ENCODE measurements at places on chromosomes 5 and 9.
A peak's percentile ranks its signal among the peaks of the same experiment; 100 is the strongest.

GRCh38 chr5:90325093-90325492 is 84.5 kb downstream of the CETN3 start:
- no peak for DNase-seq

DNA sequence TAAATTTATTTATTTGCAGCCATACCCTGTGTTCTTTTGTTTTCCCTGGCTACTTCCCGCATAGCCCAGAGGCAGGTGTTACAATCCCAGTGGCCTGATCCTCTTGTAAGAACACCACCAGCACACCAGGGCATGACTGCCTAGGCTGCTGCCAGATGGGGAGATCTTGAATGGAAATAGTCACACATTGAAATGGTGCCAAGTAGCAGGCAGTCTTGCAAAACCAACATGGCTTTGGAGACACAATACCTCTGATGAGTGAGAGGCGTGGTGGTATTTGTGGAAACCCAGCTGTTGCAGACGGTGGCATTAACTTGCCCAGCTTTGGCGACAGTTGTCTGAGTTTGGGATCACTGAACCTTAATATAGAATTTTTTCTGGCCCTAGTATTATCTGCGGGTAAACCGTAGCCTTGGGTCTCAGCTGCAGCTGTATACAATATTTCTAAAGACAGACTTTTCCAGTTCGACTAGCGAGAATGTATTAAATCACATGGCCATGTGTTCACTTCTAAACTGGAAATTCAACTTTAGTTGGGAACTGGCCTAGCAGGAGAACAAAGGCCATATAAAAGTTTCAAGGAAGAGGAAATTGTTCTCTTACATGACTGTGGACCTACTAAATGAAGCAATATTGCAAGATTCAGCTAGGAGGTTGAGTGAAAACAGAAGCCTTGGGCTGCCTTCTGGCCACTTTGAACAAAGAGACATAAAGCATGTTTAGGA is 277.0 kb downstream of the SMARCA2 start:
- DNase-seq: no peak

DNA sequence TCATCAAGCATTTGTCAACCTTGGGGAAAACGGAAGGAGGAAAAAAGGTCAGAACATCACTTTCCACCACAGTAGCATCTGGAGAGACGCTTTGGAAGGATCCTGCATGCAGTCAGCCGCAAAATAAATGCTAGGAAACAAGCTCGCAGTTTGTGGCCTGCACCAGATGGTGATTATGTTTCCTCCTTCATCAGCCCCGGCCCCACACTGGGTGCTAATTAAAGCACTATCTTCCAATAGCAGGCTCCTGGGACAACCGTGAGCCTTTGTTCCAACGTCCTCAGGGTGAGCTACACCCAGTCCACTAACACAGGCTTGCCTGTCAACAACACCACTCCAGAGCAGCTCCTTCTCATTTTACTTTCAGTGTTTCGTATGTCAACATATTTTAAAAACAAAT is 64.0 kb downstream of the RNF130 start:
- DNase-seq: no peak

DNA sequence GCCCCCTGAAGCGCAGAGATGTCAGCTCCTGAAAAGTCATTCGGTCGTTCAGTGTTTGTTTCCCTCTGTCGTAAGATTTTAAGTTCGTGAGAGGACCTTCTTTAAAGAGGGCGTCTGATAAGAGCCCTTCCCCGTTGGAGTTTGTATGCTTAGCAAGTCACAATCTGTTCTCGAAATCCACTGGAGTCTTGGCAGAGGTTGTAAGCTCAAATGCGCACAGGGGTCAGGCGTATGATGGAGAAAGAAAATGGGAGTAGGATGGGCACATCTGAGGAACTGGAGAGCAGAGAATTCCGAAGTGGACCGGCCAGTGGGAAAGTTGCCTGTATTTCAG is 710 bp downstream of the HSD17B4 start:
- DNase-seq: peak; percentile 5

DNA sequence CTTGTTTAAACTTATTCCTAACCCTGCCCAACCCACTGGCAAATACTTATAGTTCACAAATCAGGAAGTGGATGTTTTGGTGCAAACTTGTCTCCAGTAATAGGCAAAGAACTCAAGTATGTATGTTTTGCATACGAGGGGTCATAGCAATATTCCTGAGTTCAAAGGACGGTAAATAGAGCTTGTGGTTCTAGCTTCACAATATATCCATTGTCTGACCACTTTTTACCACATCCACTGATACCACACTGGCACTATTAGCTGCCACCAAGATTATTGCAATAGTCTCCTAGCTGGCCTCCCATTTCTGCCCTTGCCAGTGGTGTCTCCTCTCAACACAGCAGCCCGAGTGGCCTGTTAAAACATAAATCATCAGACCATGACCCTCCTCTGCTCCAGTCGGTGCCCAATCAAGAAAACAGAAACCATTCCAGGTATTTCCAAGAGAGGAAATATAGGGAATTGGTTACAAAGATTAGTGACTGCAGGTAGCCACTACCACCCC is 17.0 kb downstream of the GRXCR2 start:
- no peak for DNase-seq

GRCh38 chr9:87725900-87726709 is at the start of gene CTSL:
Gene CTSL, plus strand, starts transcription at chr9:87726119. Its CDS starts 1,485 bp downstream, at chr9:87727604.
- DNase-seq: peak; percentile 70

GRCh38 chr9:96382175-96382574 is 1.3 kb downstream of the SLC35D2 start:
- no peak for DNase-seq

DNA sequence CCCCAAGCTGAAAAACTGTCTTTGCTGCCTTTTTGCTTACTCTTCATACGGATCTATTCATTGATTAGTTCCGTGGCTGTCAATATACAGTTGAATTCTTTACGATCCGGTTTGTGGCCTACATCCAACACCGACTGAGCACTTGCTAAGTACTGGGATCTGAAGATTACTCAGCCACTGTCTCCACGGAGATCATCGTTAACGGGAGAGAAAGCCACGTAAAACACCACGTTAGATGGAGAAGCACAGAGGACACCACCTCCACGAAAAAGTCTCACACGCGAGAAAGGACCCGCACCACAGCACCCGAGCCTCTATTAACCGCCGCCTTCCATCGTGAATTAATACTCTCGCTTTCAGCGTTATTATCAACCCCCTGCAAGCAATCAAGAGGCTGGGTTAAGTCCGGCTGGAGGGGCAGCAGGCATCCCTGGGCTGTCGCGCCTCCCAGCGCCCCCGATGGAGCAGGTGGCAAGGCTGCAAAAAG is 650 bp downstream of the ELP1 start:
- peak; percentile 4 for DNase-seq

GRCh38 chr9:108837530-108837929 is 18.3 kb downstream of the ACTL7B start:
- DNase-seq: no peak

GRCh38 chr9:77375956-77376532 is 198.7 kb downstream of the VPS13A start:
- DNase-seq: peak; percentile 30

DNA sequence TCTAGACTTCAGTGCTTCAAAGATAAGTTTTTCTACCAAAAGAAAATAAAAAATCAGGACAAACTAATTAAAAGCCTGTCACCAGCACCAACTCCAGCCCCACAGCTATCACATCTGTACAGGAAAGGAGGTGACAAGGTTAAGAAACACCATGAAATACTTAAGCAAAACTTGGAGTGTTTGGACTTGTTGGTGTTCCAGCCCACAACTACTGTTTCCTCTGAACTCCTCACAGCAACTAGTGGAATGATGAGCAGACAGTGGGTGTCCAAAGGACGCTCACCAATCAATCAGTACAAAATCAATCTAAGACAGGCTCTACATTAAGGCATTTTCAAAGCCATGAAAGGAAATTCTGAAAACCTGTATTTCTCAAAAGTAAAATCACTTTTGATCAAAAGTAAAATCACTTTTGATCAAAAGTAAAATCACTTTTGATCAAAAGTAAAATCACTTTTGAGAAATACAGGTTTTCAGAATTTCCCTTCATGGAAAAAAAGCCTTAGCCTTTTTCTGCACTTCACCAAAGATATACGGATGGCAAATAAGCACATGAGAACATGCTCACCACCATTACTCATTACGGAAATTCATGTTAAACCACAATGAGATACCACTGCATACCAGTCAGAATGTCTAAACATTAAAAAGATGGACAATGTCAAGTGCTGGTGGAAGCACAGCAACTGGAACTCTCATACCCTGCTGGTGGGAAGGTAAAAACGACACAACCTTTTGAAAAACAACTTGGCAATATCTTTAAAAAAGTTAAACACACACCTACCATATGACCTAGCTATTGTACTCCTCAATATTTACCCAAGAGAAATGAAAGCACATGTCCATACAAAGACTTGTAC is 79.7 kb downstream of the MED27 start:
- peak; percentile 73 for DNase-seq

DNA sequence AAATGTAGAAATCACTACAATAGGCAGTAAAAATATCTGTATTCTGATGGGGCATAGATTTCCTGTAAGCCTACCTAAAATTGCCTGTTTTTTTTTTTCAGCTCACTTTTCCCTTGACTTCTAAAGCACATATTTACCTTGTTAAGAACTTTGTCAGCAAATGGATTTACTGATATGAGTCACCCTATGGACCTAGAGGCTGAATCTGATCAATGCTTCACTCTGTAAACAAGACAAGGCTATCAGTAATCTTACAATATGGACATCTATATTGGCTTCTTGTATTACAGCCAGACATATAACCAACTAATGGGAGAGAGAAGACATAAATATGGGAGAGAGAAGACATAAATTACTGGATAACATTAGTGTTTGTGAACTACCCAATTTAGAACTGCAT is 792.7 kb upstream of the CHD1 start:
- DNase-seq: no peak

- no peak for DNase-seq
Observed at GRCh38 chr5:118144540-118144939, 843.8 kb downstream of the DTWD2 start.

DNA sequence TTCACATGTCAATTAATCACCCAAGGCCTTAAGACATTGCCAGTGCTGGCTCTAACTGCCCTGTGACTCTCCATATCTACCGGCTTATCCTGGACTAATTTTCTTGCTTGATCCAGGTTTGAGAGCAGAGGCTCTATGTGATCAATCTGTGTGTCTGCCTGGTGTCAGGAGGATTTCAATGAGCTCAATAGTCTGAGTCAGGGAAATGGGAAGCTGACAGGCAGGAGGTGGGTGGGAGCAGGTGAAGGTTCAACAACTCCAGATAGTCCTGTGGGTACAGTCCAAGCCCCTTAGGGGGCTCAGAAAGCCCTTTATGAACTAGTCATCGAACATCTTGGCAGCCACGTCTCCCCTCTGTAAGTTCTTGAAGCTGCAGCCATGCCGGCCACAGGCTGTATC is 72.2 kb downstream of the SHB start:
- DNase-seq: no peak

DNA sequence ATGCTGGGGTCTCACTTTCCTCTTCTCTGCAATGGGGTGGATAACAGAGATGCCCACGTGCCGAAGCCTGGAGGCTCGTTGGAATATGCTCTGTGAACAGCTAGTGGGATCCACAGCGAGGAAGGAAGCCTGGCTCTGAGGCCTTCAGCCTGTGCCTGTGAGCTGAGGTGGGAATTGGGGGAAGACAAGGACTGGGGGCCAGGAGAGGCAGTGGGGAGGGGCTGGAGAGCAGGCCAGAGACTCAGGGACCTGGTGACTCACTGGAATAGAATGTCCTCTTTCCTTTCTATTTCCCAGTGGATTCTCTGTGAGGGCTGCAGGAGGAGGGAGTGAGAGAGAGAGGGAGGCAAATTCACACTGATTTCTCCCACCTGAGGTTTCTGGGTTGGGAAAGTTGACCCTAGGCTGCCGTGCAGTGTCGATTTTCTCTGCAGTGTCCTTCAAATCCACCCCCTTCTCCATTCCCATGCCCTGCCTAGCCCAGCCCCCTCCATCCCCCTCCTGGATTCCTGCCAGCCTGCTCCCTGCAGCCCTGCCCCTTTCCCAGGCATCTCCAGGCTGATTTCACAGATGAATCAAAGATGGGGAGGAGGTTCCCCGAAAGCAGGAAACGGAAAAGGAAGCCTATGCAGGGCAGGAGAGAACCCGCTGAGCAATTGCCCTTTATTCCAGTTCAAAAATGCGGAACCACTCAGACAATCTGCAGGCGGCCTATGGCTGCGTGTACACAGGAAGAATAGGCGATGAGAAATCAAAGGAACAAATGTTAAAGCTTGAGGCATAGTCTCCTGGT is 1.4 kb upstream of the SPAAR start:
- DNase-seq: peak; percentile 97

- peak; percentile 61 for DNase-seq
Observed at GRCh38 chr5:36158144-36158543, 6.2 kb downstream of the SKP2 start.

DNA sequence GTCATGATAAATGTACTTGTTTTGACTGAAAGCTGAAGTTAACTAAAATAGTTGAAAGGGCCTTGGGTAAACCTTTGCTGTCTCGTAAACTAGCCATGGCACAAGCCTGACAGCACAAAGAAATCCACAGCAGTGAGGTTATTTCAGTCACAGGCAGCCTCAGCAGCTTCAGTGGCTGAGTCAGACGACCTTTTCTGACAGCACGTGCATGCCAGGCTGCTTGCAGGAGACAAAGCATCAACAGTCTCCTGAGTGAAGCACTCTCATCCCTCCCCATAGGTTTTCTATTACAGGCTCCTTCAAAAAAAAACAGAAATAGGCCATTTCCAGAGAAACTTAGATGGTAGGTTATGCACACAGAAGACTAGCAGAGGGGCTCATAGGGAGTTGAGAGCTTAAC is 34.6 kb downstream of the OXCT1 start:
- DNase-seq: peak; percentile 87

DNA sequence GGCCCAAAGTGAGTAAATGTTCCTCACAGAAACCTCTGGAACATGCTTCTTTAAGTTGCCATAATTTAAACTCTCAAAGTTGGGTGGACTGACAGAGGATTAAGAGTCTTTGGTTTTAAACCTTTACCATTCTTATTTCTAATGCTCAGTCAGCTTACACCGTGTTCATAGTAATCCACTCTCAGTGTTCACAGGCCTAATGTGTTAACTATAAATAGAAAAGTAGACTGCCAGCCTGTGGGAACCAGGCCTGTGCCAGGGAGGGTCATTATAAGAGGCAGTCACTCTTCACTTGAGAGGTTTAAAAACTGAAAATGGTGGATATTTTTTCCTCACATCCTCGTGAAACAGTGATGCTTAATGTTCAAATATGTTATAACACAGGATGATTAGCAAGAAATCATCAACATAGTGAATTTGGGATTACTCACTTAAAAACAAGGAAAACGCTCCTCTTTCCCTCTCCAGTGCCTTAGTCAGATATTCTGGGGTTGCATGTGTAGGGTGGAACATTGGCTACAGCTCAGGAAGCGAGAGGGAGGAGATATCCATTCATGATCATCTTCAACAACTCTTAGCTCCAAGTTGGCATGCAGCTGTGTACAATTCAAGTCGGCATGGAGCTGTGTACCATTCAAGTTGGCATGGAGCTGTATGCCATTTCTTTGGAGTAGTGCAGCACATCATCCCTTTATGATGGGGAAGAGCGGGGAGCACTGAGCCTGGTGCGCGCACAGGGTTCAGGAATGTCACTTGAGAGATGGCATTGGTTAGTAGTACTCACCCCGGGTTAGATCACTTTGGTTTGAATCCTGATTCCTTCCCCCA is 65.8 kb downstream of the KIAA1958 start:
- no peak for DNase-seq

All from fibroblast of skin of scalp (primary cell).